ENCODE measurements at places on chromosomes 12 and 14. TPM values are rescaled to one million over a fixed set of nuclear protein-coding genes. Genes with fewer than 3 reads are reported as not detected.

- no peak for DNase-seq
These were observed 49.5 kb upstream of the ZDHHC17 start for GRCh38 chr12:76714415-76714814.

GRCh38 chr12:76490763-76491162, 68.8 kb downstream of the OSBPL8 start:
- no peak for DNase-seq

GRCh38 chr12:63948211-63948610, 103.7 kb downstream of the SRGAP1 start:
- DNase-seq: no peak

- DNase-seq: no peak
These were observed 5.6 kb downstream of the MYH6 start for GRCh38 chr14:23402296-23403138.

DNA sequence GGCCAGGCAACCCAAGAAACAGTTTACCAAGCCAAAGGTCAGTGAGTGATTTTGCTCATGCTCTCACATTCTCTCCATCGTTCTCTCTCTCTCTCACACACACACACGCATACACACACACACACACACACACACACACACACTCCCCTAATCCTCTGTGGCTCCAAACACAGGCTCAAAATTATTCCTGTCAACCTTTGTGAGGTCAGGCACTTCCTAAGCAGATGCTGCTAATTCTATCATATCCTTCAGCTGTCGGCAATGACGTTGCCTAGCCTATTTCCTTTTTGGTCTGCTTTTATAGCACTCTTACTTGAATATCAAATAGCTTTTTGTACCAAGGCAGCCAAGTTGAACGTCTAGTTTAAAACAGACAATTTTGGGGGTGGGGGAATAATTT, 98.9 kb upstream of the EGLN3 start:
- no peak for DNase-seq

The MYL6B gene
- 193 TPM for polyA plus RNA-seq

The LRRC43 gene
- polyA plus RNA-seq: 3.3 TPM

The FITM1 gene
- 1.2 TPM for polyA plus RNA-seq
